Lower lobe of right lung (tissue), 2 donors: ENCODE measurements at places on chromosomes 5 and 9. TPM values are rescaled to one million over a fixed set of nuclear protein-coding genes. Genes with fewer than 3 reads are reported as not detected.

GRCh38 chr5:64330728-64331231, 165.1 kb downstream of the RNF180 start:
- peak; percentile 49 for DNase-seq
- no peaks in the 10 kb centered on the region for H3K4me1 ChIP-seq
- peaks cover 6% of the 10 kb centered on the region for H3K36me3 ChIP-seq
- no peak overlapping the region for H3K27ac ChIP-seq

- no peaks in the 10 kb centered on the region for H3K27me3 ChIP-seq
- H3K4me1 ChIP-seq: peaks cover 34% of the 10 kb centered on the region
- H3K36me3 ChIP-seq: peaks cover 47% of the 10 kb centered on the region
- H3K27ac ChIP-seq: no peak overlapping the region
Measured at GRCh38 chr9:128637656-128638055, 19.0 kb downstream of the DYNC2I2 start.

DNA sequence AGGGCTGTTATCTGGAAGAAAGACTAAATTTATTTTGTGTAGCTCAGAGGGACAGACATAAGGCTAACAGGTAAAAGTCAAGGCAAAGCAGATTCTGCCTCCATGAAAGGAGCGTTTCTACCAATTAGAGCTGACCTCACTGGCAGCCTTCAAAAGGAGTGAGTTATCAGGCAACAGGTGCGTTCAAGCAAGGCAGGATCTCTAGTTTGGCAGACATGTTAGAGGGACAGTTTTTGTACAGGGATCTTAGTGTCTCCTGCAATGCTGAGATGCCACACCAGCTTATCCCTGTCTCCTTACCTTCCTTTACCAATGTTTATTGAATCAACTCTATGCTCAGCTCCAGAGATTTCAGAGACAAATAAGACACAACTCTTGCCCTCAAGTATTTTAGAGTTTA, 73.8 kb downstream of the NRG2 start:
- no peak for DNase-seq
- H3K4me3 ChIP-seq: no peak overlapping the region
- peaks cover 10% of the 10 kb centered on the region for H3K4me1 ChIP-seq
- no peaks in the 10 kb centered on the region for H3K36me3 ChIP-seq
- no peaks in the 10 kb centered on the region for H3K27me3 ChIP-seq

GRCh38 chr5:176996780-176997179, 9.8 kb downstream of the UIMC1 start:
- peaks cover 28% of the 10 kb centered on the region for H3K4me1 ChIP-seq
- H3K36me3 ChIP-seq: no peaks in the 10 kb centered on the region
- no peak overlapping the region for H3K27ac ChIP-seq
- H3K27me3 ChIP-seq: no peaks in the 10 kb centered on the region
- H3K4me3 ChIP-seq: no peak overlapping the region
- DNase-seq: no peak

DNA sequence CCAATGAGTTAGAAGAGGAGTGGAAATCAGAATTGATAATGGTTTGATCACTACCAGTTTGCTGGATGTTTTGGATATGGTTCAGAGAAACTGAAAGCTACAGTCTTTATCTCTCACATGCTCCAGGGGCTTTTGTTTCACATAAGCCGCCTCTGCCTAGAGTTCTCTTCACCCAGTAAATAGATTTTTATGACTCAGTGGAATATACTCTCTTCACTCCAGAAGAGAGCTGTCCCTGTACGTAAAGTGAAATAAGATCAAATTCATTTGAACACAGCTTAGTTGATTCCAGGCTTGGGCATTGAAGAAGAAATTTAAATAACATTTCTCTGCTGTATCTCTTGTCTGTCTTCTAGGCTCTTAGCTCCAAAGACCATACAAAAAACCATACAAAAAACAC, 184.9 kb downstream of the TRPM3 start:
- DNase-seq: no peak
- no peaks in the 10 kb centered on the region for H3K27me3 ChIP-seq
- no peak overlapping the region for H3K27ac ChIP-seq

GRCh38 chr5:163190784-163191183, 246.6 kb upstream of the CCNG1 start:
- DNase-seq: no peak
- no peaks in the 10 kb centered on the region for H3K4me1 ChIP-seq
- H3K36me3 ChIP-seq: no peaks in the 10 kb centered on the region
- H3K27ac ChIP-seq: no peak overlapping the region
- H3K4me3 ChIP-seq: no peak overlapping the region
- H3K27me3 ChIP-seq: no peaks in the 10 kb centered on the region

DNA sequence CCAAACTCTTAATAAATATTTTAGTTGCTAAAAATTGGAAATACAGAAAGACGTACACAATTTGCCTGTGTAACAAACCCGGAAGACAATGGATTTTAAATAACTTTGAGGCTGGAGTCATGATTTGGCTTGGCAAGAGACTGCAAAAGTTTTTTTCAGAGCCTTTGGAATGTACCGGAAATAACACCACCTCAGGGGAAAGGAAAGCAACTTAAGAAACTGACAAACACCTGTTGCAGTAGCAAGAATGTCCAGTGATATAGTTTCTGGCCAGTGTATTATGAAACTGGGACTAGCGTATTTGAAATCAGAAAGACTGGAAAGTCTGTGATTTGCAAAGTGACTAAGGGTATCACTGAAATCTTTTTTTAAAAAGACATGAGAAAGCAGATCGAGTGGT, 842 bp downstream of the MUSK start:
- no peaks in the 10 kb centered on the region for H3K4me1 ChIP-seq
- H3K27me3 ChIP-seq: no peaks in the 10 kb centered on the region
- H3K27ac ChIP-seq: peak overlapping the region; percentile 25
- DNase-seq: no peak
- no peaks in the 10 kb centered on the region for H3K36me3 ChIP-seq

DNA sequence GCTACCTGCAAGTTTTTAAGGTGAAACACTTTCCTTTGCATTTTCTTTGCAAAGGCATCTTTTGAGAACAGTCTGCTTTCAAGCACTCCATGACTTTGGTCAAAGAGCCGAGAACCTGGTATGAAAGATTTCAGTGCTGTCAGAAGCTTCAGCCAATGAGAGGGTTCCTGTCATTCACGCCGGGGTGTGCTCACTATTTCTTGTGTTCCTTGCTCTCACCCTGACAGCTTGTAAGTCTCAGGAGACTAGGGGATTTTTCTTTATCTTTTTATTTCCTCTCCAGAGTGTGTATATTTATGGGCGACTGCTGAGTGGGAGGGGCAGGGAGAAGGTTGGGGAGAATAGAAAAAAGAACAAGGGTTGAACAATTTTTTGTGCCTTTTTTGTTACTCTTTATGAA, 334.0 kb downstream of the PSAT1 start:
- H3K27ac ChIP-seq: no peak overlapping the region
- no peak for DNase-seq
- no peaks in the 10 kb centered on the region for H3K27me3 ChIP-seq
- no peaks in the 10 kb centered on the region for H3K36me3 ChIP-seq
- no peaks in the 10 kb centered on the region for H3K4me1 ChIP-seq
- H3K4me3 ChIP-seq: no peak overlapping the region

GRCh38 chr5:141691286-141691866, 9.3 kb upstream of the ARAP3 start:
- no peak overlapping the region for H3K27ac ChIP-seq
- peaks cover 11% of the 10 kb centered on the region for H3K4me1 ChIP-seq
- no peak for DNase-seq
- H3K4me3 ChIP-seq: no peak overlapping the region
- no peaks in the 10 kb centered on the region for H3K36me3 ChIP-seq

DNA sequence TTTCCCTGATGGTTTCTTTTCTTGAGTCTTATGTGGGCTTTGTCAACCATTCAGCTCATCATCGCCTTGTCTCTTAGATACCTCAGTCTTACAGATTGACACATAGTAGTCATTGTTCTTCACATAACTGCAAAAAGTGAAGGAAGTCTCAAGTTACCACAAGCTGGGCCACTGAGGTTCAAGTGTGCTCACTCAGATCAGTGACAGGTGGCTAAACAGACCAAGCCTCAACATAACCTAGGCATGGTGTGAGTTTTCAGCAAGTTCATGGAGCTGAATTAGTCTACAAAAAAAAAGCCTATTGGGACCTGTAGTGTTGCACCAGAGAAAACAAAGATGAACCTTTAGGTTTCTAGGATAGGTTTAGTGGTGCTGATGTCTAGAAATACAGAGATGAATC, 58.2 kb downstream of the RFK start:
- H3K36me3 ChIP-seq: no peaks in the 10 kb centered on the region
- H3K27ac ChIP-seq: no peak overlapping the region
- no peak for DNase-seq
- H3K4me1 ChIP-seq: no peaks in the 10 kb centered on the region

DNA sequence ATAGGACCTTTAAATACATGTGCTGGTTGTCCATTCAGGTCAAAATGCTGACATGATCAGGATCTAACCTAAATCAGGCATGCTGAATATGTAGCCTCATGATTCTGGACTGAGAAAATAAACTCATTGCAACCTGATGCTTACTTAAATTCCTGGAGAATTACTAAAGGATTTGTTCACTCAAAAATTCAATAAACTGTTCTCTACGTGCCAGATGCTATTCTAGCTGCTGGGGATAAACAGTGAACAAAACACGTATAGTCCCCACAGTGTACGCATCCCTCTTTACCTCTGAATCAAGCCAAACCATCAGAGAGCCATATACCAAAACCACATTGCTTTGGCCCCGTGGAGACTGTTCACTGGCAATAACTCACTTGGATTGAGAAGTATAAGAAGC, 6.1 kb downstream of the SCAI start:
- no peaks in the 10 kb centered on the region for H3K27me3 ChIP-seq
- H3K4me1 ChIP-seq: peaks cover 7% of the 10 kb centered on the region
- H3K36me3 ChIP-seq: no peaks in the 10 kb centered on the region
- H3K4me3 ChIP-seq: no peak overlapping the region
- DNase-seq: no peak

- H3K27me3 ChIP-seq: peaks cover 4% of the 10 kb centered on the region
- no peaks in the 10 kb centered on the region for H3K36me3 ChIP-seq
- peaks cover 5% of the 10 kb centered on the region for H3K4me1 ChIP-seq
Measured at GRCh38 chr9:131113655-131114054, 11.7 kb upstream of the NUP214 start.

DNA sequence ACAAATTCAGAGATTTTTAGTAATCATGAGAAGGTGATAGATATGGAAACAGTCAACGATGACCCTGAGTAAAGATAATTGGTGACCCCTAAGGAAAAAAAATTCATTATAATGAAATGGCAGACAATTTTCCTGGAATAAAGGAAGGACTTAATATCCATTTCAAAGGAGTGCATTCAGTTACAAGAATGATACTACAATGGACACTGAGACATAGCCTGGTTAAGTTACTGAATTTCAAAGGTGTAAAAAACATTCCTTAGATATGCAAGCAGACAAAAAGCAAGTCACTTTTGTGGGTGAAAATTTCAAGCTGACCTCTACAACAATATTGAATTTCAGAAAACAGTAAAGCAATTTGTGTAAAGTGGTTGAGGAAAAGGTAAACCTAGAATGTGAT, 1012.5 kb upstream of the SEMA6A start:
- no peak overlapping the region for H3K27ac ChIP-seq
- no peaks in the 10 kb centered on the region for H3K4me1 ChIP-seq
- H3K4me3 ChIP-seq: no peak overlapping the region
- no peak for DNase-seq
- H3K36me3 ChIP-seq: no peaks in the 10 kb centered on the region
- H3K27me3 ChIP-seq: no peaks in the 10 kb centered on the region

DNA sequence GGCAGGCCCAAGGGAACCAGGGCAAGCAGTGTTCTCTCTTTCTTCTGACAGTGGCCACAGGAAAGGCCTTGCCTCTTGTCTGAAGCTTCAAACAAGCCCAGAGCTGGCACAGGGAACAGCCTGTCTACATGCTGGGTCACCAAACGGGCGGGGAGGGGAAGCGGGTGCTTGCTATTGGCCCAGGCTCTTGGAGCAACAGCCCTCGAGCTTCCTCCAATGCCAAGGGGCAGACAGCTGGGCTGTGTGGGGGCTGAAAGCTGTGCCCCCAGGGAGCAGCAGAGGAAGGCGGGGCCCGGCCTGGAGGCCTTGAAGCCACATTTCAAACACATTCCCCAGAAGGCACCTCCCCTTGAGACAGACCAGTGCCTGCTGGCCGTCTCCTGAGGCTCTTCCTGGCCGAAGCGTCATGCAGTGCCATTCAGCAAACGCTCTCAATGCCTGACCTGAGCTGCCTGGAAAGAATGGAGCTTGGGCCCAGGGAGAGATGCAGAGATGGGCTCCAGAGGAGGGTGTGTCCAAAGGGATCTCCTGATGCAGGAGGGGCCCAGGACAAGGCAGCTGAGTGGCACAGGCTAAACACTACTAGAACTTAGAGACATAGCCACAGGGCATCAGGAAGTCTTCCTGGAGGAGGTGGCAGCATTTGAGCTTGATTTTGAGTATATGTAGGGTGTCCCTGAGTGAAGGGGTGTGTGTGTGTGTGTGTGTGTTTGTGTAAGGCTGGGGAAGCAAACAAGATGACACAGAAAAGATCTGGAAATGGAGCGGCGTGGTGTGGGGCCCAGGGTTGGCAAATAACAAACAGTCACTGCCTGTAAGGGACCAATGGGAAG, 2.5 kb downstream of the FIBCD1 start:
- peaks cover 91% of the 10 kb centered on the region for H3K27me3 ChIP-seq
- no peaks in the 10 kb centered on the region for H3K36me3 ChIP-seq
- H3K27ac ChIP-seq: no peak overlapping the region
- H3K4me1 ChIP-seq: peaks cover 30% of the 10 kb centered on the region
- no peak overlapping the region for H3K4me3 ChIP-seq
- DNase-seq: no peak

GRCh38 chr5:172235827-172236736, 42.1 kb downstream of the EFCAB9 start:
- no peak overlapping the region for H3K4me3 ChIP-seq
- H3K4me1 ChIP-seq: peaks cover 15% of the 10 kb centered on the region
- H3K27me3 ChIP-seq: no peaks in the 10 kb centered on the region
- H3K27ac ChIP-seq: no peak overlapping the region
- peaks cover 29% of the 10 kb centered on the region for H3K36me3 ChIP-seq

GRCh38 chr5:44275908-44276307, 113.3 kb downstream of the FGF10 start:
- no peak overlapping the region for H3K27ac ChIP-seq
- H3K27me3 ChIP-seq: no peaks in the 10 kb centered on the region
- H3K4me3 ChIP-seq: no peak overlapping the region

- H3K4me1 ChIP-seq: no peaks in the 10 kb centered on the region
- H3K4me3 ChIP-seq: no peak overlapping the region
Measured at GRCh38 chr9:3865141-3865772, 339.5 kb upstream of the RFX3 start.

DNA sequence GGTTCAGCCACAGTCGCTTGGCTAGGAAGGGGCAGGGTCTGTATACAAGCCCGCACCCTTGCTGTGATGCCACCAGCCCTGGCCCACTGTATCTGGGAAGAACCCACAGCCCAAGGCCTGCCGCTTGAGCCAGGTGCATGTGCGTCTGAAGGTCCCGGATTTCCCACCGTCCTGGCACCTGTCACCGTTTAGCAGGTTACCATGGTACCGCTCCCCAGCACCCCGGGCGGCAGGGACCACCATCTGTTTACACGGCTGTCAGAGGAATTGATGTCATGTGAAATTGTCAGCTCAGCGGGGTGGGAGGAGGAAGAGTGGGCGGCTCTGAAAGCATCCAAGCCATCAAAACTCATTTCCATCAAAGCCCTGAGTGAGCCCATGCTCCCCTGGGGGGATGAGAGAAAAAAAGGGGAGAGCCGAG, 92.7 kb downstream of the HRH2 start:
- H3K27ac ChIP-seq: no peak overlapping the region
- no peak for DNase-seq
- no peak overlapping the region for H3K4me3 ChIP-seq
- H3K27me3 ChIP-seq: peaks cover 21% of the 10 kb centered on the region

LCN6 gene
- 2.9 TPM for total RNA-seq

NEURL1B gene
- total RNA-seq: 24.8 TPM

ARID3C gene
- total RNA-seq: not detected

FAM81B gene
- 7.6 TPM for total RNA-seq

LNPEP gene
- 59.6 TPM for total RNA-seq

PTCH1 gene
- 33.3 TPM for total RNA-seq

SLC9A3 gene
- total RNA-seq: 1.1 TPM

SLC34A1 gene
- not detected for total RNA-seq

ZDHHC11 gene
- 28.7 TPM for total RNA-seq

RRAGA gene
- total RNA-seq: 74.2 TPM

HTR4 gene
- total RNA-seq: not detected

CKS2 gene
- total RNA-seq: 16.6 TPM

MYMK gene
- total RNA-seq: not detected
